ENCODE measurements at places on chromosomes 7 and 10.

DNA sequence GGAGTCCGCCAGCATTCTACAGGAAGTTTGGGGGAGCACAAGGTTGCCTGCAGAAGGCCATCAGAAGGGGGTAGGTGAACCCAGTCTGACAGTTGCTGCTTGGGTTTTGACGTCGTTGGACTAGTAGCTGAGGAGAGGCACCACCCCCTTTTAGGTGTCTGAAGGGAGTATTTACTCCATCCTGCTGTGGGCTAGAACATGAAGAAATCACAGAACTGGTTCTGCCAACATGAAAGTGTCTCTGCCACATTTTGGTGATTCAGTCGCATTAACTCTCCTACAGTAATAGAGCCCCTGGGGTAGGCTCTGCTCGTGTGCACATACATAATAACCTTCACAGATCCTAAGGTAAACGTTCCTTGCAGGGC is 834 bp upstream of the TRIL start:
- no peak overlapping the region for H3K27ac ChIP-seq
- H3K4me1 ChIP-seq, result peaks cover 12% of the 10 kb centered on the region
- no peak for DNase-seq
- peaks cover 14% of the 10 kb centered on the region for H3K27me3 ChIP-seq
- H3K4me3 ChIP-seq, result no peak overlapping the region
- no peaks in the 10 kb centered on the region for H3K36me3 ChIP-seq

DNA sequence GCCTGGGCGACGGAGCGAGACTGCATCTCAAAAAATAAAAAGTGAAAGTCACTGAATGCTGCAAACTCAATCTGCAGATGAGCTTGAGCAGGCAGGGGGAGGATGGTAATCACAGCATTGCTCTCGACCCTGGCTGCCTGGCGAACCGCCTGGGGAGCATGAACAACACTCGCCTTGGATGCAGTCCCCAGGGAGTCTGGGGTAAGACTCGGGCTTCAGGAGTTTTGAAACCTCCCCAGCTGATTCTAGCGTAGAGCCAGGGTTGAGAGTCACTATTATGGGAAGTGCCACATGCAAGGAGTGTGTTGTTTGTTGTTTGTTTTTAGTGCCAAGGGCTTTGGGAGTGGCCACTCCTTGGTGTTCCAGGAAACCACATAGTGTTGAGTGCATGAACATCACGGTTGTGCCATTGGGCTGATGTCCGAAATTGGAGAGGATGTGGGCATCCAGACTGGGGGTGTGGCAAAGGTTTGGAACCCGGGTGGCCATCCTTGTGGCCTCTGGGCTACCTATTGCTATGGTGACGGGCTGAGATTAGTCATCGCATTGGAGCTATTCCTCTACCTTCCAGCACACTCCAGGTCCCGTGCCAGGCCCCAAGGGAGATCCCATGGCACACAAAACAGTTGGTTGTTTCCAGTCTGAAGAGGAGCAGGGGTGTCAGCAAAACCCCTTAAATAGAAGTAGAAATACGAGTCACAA is 92.6 kb downstream of the RGS10 start:
- no peak overlapping the region for H3K4me3 ChIP-seq
- H3K27me3 ChIP-seq, result no peaks in the 10 kb centered on the region
- no peak overlapping the region for H3K27ac ChIP-seq
- peaks cover 8% of the 10 kb centered on the region for H3K4me1 ChIP-seq

GRCh38 chr10:69952069-69952800 is 100.4 kb upstream of the MACROH2A2 start:
- H3K27me3 ChIP-seq, result no peaks in the 10 kb centered on the region
- no peak overlapping the region for H3K4me3 ChIP-seq
- H3K4me1 ChIP-seq, result no peaks in the 10 kb centered on the region
- DNase-seq, result no peak
- H3K27ac ChIP-seq, result no peak overlapping the region
- H3K36me3 ChIP-seq, result no peaks in the 10 kb centered on the region

DNA sequence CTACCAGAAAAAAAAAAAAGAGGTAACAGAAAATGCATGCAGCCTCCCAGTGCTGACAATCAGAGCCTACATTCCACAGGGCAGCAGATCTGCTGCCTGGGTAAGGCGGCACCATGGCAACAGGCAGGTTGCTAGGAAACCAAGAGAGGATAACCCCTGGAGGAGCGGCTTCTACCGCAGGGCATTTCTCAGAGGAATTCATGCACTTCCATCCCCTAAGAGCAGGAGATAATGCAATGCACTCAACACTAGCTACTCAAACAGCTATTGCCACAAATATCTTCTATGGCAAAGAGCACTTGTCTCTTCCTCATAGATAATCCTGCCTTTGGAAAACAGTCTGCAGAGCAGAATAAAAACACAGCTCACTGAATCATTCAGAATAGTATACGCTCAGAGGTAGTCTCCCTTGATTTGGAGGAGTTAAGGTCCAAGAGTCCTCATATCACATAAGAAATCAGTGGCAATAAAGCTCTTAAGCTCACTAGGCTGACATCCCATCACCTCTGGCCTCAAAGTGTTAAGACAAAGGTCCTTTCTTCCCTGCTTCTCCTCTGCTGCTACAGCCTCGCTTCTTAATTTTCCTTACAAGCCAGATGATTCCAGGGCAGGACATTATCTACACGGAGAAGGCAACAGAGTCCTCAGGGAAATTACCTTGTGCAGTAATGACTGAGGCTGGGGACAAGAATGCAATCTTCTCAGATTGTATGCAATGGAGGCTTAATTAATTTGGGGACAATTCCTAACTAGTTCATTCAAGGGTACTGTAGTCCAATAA is 10.7 kb downstream of the PSAP start:
- no peak overlapping the region for H3K27ac ChIP-seq
- no peak for DNase-seq
- H3K4me1 ChIP-seq, result peaks cover 7% of the 10 kb centered on the region
- no peak overlapping the region for H3K4me3 ChIP-seq
- no peaks in the 10 kb centered on the region for H3K36me3 ChIP-seq

DNA sequence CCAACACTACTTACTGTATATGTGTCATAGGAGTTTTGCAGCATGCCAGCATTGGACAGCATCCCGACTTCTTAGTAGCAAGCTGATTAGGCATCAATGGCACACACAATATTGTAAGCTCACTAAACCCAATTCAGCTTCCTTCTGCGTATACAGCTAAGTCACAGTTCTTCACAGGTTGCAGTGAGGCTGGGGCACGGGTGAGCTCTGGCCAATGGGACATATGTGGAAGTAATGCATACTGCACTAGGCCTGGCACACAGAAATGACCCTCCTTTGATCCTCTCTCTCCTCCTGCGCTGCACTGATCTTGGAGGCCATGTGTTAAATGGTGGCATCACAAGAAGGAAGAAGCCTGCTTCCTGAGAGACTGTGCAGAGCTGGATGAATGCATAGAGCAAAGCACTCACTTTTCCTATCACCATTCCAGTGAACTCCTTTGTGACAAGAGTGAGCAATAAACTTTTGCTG is 11.9 kb downstream of the RAB11FIP2 start:
- no peak overlapping the region for H3K27ac ChIP-seq
- peaks cover 6% of the 10 kb centered on the region for H3K4me1 ChIP-seq
- no peak overlapping the region for H3K4me3 ChIP-seq
- H3K36me3 ChIP-seq, result no peaks in the 10 kb centered on the region

DNA sequence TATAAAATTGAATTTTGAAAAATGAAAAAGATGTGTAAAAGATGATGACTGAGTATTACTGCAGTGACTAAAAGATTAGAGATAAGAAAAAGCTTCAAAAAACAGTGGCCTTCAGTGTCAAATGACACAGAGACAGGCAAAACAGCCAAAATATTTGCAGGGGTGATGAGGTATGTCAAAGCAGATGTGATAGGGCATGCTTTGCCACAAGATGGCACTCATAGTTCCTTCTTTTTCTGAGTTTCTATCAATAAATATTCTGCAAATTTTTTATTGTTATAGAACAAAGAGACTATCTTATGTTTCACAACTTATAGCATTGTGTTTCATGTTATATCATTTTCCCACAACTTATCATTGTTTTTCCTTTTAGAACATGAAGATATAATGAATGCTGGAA is 344.1 kb upstream of the HPS1 start:
- no peak for DNase-seq
- H3K27me3 ChIP-seq, result no peaks in the 10 kb centered on the region
- H3K4me1 ChIP-seq, result no peaks in the 10 kb centered on the region

DNA sequence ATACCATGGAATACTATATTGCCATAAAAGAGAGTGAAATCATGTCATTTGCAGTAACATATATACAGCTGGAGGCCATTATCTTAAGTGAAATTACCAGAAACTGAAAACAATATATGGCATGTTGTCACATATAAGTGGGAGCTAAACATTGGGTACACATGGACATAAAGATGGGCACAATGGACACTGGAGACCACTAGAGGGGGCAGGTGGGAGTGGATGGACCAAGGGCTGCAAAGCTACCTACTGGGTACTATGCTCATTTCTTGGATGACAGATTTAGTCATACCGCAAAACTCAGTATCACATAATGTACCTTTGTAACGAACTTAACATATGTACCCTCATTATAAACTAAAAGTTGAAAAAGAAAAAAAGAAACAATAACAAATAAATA is 1167.6 kb downstream of the NXPH1 start:
- H3K27me3 ChIP-seq, result no peaks in the 10 kb centered on the region
- no peak overlapping the region for H3K4me3 ChIP-seq
- no peaks in the 10 kb centered on the region for H3K36me3 ChIP-seq
- no peaks in the 10 kb centered on the region for H3K4me1 ChIP-seq
- DNase-seq, result no peak

DNA sequence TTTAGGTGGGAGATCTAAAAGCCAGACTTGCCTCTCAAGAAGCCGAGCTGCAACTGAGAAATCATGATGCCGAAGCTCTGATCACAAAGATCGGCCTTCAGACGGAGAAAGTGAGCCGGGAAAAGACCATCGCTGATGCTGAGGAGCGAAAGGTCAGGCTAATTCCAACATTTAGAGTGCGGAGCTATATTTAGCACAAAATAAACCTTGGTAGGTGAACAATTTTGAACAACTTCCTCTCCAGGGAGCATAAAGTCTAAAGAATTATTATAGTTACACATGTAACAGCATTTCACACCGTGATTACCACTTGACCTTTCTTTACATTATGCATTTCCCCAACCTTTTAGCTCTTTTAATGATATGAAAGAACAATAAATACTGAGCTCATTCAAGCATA is 166.7 kb downstream of the CDCA7L start:
- DNase-seq, result no peak
- H3K27me3 ChIP-seq, result no peaks in the 10 kb centered on the region
- H3K4me1 ChIP-seq, result no peaks in the 10 kb centered on the region

- no peak overlapping the region for H3K27ac ChIP-seq
- no peaks in the 10 kb centered on the region for H3K27me3 ChIP-seq
- no peak for DNase-seq
- H3K4me1 ChIP-seq, result no peaks in the 10 kb centered on the region
- H3K36me3 ChIP-seq, result no peaks in the 10 kb centered on the region
These were observed 71.7 kb downstream of the MTURN start for GRCh38 chr7:30206491-30206890.

DNA sequence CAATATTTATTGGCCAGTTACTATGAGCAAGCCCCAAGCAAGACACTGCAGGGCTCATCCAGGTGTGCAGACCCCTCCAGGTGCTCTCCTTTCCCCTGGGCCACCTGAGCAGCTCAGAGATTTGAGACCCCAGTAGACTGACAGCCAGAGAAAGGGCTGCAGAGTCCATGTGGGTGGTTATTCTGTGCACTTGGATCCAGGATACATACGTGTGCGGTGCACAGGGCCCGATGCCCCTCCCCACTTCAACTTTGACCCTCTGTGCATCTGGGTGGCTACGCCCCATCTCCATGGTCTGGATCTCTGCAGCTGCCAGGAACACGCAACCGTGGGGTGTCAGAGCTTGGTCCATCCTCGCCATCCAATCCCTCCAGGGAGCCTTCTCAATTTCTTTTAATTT is 72.9 kb downstream of the MKI67 start:
- peaks cover 20% of the 10 kb centered on the region for H3K4me1 ChIP-seq
- DNase-seq, result no peak
- peaks cover 67% of the 10 kb centered on the region for H3K36me3 ChIP-seq
- no peak overlapping the region for H3K4me3 ChIP-seq

GRCh38 chr10:5440206-5440605 is 27.8 kb downstream of the NET1 start:
- no peaks in the 10 kb centered on the region for H3K27me3 ChIP-seq
- H3K36me3 ChIP-seq, result no peaks in the 10 kb centered on the region
- H3K4me3 ChIP-seq, result no peak overlapping the region
- H3K27ac ChIP-seq, result no peak overlapping the region

Measured in effector memory CD4-positive, alpha-beta T cell (primary cell).